ENCODE measurements at places on chromosomes 2 and 18.
A peak's percentile ranks its signal among the peaks of the same experiment; 100 is the strongest.

DNA sequence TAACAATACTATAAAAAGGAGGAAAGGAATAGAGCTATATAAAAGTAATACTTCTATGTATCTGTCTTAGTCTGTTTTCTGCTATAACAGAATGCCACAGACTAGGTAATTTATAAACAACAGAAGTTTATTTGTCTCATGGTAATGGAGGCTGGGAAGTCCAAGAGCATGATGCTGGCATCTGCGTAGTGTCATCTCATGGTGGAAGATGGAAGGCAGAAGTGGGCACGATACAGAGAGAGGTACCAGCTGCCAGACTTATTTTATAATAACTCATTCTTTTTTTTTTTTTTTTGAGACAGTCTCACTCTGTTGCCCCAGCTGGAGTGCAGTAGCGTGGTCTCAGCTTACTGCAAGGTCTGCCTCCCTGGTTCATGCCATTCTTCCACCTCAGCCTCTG lies 4.3 kb downstream of the DHX57 start:
- DNase-seq: no peak

- no peak for DNase-seq
Measured at GRCh38 chr2:58032016-58032763, 14.4 kb upstream of the VRK2 start.

DNA sequence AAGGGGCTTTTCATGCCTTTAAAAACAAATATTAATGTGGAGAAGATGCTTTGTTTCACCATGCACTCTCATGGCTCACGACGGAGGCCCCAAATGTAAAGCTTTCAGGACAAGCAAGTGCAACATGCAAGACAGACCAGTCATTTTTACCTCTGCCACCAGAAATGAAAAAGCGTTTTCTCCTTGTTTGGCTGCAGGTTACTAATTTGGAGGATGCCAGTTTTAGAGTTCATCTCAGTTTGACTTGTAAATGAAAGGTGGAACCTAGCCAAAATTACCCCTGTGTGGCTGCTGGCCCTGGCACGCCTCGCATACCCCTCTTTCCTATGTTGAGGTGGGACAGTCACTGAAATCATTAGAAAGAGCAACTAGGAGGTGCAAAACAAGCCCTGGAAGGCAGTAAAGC lies 138.6 kb downstream of the BCL2 start:
- no peak for DNase-seq

GRCh38 chr2:234061624-234062257 lies 11.2 kb downstream of the SPP2 start:
- no peak for DNase-seq

GRCh38 chr18:58132595-58133261 lies 88.7 kb downstream of the NEDD4L start:
- peak; percentile 36 for DNase-seq

DNA sequence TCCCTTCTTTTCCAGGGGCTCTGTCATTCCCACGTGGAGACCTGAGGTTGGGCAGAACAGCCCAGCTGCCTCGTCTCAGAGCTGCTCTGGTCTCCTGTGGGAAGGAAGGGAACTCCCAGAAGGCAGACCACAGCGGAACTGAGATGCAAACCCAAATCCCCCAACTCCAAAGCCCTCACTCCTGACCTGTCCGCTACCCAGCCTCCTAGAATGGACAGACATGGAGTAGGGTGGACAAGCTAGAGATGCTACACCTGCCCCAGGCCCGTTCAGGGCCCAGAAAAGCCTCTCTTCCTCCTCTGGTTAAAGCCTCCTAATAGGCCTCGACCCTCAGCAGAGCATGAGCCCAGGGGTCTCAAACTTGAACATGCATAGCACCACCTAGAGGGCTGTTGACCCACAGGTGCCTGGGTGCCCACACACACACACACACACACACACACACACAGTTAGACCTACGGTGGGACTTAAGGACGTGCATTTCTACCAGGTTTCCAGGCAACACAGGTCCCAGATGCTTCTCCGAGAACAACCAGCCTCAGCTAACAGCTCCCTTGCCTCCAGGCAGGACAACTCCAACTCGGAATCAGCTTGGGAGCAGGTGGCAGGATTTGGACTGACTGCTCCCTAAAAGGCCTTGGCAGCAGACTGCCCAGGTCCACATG lies 93.5 kb downstream of the TNS1 start:
- no peak for DNase-seq

- DNase-seq: no peak
Measured at GRCh38 chr2:101339266-101339880, 30.9 kb upstream of the RNF149 start.

- DNase-seq: no peak
Measured at GRCh38 chr2:197993363-197993762, 189.0 kb downstream of the PLCL1 start.

- DNase-seq: peak; percentile 94
Measured at GRCh38 chr2:219253753-219254589, at the start of gene TUBA4A. TUBA4A (minus strand) TSS chr2:219253918; CDS start chr2:219253858, 60 bp downstream.

DNA sequence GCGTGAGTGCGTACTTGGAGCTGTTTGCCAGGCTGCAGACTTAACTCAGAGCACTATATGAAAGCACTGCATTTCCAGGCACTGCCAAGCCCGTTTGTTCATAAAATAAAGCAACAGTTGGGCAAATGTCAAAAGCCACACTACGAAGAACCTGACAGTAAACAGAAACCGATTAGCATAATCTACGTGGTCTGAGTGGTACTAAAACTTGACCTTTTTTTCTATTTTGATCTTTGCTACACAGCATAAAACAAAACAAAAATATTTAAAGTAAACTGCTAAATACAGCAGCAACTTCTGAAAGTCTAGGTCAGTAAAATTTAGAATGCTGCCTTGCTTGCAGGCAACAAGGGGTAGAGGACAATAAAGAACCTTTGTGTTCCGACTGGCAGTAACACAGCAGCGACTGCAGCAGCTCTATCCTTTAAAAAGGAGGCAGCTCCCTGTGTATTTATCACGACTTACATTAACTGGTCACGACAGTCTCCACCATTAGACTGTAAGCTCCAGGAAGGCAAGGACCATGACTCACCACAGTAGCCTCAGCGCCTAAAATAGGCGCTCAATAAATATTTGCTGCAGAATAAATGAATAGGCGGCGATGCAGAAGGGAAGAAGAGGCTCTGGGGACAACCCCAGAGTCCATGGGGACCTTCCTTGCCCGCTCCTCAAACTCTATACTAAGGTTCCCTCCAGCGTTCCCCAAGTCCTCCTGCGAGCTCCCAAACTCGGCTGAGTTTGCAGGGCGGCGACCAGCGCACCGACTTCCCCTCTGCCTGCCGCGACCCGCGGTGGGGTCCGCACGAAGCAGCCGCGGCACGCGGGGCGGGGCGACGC lies 902 bp downstream of the SS18 start:
- DNase-seq: peak; percentile 2

DNA sequence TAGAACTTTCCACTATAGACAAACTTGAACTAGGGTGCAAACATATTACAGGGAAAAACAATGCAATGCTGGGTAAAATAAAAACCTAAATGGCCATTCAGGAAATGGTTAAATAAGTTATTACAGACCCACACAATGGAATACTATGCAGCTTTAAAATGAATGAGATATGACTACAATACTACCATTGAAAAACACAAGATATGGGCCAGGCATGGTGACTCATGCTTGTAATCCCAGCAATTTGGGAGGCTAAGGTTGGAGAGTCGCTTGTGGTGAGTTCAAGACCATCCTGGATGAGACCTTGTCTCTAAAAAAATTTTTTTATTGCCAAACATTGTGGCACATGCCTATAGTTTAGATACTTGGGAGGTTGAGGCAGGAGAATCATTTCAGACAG lies 6.8 kb downstream of the PECR start:
- no peak for DNase-seq

GRCh38 chr18:29874519-29875098 lies 1167.9 kb downstream of the DSC3 start:
- no peak for DNase-seq

GRCh38 chr2:145598434-145598833 lies 1078.5 kb upstream of the ZEB2 start:
- no peak for DNase-seq

DNA sequence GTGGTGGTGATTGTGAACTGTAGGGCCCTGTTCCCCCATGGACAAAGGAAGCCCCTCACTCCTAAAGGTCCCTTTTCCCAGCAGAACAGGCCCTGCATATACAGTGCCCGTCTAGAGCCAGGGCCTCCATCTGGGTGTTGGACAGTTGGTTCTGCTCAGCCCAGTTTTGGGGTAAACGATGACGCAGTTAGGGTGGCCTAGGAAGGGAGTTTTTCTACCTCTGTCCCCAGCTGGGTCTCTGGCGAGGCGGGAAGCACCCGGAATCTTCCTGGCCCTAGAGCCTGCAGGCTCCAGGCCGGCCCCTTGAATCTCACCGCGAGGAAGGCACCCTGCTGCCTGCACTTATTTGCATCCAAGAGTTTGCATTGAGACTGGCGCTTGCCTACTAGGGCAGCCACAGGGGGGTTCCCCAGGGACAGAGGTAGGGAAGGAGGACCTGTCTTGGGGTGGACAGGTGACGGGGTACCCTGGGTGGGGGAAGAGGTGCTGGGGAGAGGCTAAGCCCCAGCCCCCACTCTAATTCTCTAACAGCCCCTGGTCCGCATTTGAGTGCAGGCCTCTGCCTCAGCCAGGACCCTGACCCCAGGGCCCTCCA lies 529 bp upstream of the MTA3 start:
- peak; percentile 7 for DNase-seq

GRCh38 chr2:39667104-39667885 lies 1.6 kb downstream of the TMEM178A start:
- DNase-seq: no peak

DNA sequence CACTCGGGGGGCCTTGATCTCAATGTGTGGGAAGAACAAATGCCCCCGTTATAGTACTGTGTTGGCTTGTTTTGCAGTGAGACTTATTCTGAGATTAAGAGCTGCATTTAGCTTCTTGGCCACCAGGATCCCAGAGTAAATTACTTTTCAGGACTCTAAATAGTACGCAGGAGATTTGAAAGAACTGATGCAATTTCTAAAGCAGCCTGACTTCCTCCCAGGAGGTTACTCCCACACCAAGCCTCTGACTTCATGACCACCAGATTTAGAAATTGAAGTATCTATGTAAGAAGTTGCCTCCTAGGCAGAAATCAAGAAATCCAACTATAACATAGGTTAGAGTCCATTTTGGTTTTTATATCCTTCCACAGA lies 67.0 kb downstream of the FEZ2 start:
- no peak for DNase-seq

DNA sequence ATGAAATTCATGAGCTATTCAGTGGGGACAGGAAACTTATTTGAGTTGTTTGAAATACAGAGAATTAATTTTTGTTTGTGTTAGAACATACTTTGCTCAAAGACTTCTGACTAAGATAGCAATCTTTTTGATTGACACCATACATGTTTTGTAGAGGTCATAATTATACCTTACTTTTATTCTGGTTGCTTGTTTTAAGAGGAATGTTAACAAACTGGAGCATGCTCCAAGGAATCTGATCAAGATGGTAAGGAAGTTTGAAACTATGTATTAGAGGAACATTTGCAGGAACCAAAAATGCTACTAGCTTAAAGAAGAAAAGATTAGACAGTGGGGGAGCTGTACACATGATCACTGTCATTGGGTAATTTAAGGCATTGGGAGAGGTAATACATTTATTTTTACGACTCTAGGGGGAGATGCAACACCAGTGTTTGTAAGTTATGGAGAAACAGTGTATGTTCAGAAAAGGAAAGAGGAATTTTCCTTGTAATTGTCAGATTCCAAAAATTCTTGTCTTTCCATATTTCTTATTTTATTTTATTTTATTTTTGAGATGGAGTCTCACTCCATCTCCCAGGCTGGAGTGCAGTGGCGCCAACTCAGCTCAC lies 8.0 kb downstream of the AGFG1 start:
- DNase-seq: peak; percentile 39

DNA sequence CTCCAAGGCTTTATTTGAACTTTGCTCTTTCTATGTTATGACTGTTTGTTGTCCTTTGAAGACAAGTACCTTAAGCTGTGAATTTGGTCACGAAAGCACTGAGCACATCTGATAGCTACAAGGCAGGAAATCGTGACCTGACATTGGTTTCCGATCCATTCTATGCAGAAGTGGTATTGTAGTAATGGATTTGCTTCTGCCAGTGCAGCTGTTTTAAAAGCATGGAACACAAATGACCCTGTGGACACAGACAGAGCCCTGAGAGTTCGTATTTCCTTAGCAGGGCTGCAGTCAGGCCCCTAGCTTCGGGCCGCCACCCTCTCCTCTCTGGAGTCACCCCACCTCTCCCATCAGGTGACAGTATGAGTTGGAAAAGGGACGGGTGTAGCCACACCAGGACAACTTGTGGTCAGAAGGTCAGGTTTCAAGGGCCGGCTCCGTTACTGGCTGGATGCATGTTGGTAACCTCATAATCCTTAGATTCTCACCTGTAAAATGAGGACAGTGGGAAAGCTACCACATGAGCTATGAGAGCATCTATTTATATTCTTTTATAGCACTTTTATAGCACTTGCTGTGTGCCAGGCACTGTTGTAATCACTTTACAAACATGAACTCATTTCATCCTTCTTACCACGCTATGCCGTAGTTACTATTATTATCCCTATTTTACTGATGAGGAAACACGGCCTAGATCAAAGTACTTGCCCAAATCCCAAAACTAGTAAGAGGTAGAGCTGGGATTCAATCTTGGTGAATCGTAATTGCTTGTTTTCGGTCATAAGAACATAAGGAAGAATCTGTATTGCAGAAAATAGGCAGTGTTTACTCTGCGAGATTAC lies 70.2 kb downstream of the SPATS2L start:
- no peak for DNase-seq

- DNase-seq: no peak
Measured at GRCh38 chr2:128756365-128756717, 437.7 kb upstream of the HS6ST1 start.

GRCh38 chr2:207341804-207342203 lies 176.1 kb upstream of the KLF7 start:
- no peak for DNase-seq

GRCh38 chr2:24466871-24467870 lies 23.9 kb upstream of the NCOA1 start:
- DNase-seq: no peak

GRCh38 chr2:184162426-184162825 lies 435.9 kb upstream of the ZNF804A start:
- no peak for DNase-seq

- no peak for DNase-seq
Measured at GRCh38 chr2:219908538-219908937, 281.1 kb downstream of the SLC4A3 start.
